SW 1271 (cell line): ENCODE measurements at places on chromosomes 13 and 19.

- no peak for DNase-seq
Measured at GRCh38 chr13:97658556-97658955, 224.6 kb downstream of the RAP2A start.

- no peak for DNase-seq
Measured at GRCh38 chr13:34672631-34673030, 269.4 kb upstream of the NBEA start.

DNA sequence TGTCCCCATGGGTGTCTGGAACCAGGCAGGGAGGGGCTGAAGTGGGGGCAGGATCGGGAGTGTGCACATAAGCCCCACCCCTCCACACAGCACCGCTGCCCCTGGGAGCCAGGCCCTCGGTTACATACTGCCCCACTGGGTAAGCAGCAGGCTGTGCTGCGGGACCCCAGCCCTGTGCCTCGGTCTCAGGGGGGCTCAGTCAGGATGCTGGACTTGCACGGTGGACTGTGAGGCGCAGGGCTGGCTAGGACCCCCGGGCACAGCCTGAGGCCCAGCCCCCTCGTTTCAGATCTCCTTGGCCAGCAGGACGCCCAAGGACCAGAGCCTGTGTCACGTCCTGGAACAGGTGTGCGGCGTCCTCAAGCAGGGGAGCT, 16.3 kb downstream of the MPND start:
- DNase-seq = no peak

DNA sequence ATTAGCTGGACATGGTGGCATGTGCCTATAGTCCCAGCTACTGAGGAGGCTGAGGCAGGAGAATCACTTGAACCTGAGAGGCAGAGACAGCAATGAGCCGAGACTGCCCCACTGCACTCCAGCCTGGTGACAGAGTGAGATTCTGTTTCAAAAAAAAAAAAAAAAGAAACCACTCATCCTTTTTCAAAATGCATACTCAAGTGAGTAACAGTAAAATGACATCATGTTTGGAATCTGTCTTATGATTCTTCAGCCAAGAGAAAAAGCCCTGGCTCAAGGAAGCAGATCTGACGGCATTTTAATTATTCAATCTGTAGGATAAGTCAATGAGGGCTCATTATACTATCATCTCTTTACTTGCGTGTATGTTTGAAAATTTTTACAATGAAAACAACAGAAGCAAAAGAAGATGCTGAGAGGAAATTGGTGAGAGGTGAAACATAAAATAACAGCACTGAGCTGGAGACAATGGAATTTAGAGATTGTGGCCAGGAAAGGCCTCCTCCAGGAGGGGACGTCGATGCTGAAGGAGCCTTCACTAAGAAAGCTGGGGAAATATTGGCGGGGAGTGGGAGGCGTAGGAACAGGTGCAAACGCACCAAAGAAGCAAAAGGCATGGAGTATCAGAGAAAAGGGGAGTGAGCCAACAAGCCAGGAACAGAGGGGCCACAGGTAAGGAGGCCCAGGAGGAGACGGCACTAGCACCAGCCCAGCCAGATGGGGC, 12.9 kb upstream of the CCNE1 start:
- no peak for DNase-seq

- no peak for DNase-seq
Measured at GRCh38 chr13:43484432-43485225, 302.1 kb downstream of the ENOX1 start.

GRCh38 chr19:27753622-27754021, 1459.3 kb downstream of the UQCRFS1 start:
- DNase-seq = no peak

- DNase-seq = no peak
Measured at GRCh38 chr19:41373993-41374392, 2.3 kb upstream of the TMEM91 start.

GRCh38 chr13:97242755-97243497, 20.8 kb downstream of the MBNL2 start:
- no peak for DNase-seq

GRCh38 chr13:102699504-102699903, 4.7 kb upstream of the METTL21C start:
- DNase-seq = no peak

GRCh38 chr13:78596736-78597601, 6.4 kb downstream of the POU4F1 start:
- no peak for DNase-seq

GRCh38 chr13:34070006-34070405, 252.1 kb downstream of the RFC3 start:
- DNase-seq = no peak

DNA sequence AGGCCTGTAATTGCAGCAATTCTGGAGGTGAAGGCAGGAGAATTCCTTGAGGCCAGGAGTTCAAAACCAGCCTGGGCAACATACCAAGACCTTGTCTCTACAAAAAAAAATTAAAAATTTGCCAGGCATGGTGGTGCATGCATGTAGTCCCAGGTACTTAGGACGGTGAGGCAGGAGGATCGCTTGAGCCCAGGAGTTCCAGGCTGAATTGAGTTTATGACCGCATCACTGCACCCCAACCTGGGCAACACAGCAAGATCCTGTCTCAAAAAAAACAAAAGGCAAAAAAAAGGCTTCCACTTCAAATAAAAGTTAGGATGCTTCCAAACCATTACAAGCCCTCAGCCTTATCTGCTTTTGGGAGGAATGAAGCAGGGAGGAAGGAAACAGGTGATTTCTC, 5.2 kb downstream of the ZNF577 start:
- no peak for DNase-seq
